ENCODE measurements at places on chromosomes 6 and 20.

DNA sequence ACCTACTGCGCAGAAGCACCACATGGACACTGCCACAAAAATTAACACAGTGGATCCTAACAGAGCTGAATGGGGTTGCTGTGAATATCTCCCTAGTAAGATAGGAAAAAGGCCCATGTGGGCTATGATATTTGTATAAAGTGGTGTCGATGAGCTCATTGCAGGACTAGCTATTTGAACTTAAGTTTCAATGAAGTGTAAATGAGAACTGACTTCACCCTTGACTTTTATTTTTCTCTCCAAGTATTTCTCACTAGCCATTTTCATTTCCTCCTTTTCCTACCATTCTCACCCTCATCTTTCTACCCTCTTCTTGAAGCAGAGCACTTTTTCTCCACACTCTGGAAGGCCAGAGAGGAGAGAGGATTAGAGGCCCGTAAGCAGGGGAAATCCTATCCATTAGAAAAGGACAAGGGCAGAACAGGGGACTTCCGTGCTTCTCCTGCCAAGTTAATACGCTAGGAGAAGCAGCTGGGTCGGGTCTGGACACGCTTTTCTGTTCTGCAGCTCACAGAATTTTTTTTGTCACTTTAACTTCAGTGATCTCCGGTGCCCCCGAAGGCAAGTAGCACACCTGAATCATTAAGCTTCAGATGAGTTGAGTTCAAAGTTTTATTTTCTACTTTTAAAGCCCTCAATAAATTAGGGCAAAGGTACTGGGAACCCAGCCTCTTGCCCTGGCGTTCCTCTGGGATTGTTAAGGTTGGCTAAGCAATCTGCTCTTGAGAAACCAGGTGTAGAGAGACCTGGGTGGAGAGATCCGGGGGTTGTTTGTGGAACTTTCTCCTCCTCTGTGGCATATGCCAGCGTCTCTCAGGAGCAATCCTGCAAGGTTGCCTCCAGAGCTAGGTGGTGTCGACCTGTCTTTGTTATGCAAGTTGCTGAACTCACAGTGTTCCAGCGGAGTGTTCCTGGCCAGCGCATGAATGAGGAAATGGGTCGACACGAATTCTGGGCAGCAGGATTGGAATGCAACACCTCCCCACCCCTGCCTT, 56.2 kb upstream of the ARID1B start:
- no peak for DNase-seq

DNA sequence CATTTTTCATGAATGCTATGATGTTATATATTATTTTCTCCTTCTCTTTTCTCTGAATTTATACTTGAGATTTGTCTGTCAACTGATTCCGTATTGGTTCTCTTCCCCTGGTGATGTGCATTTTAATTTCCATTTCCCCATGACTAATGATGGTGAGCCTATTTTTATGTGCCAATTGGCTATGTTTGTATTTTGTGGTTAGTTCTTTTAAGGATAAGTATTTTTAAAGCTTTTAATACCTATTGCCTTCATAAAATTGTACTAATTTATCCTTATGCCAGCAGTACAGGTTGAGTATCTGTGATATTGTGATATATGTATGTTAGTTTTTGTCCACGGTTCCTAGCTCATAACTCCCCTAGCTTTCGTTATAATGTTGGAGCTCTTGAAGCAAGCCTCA, 2.8 kb downstream of the POLH start:
- DNase-seq, result no peak

DNA sequence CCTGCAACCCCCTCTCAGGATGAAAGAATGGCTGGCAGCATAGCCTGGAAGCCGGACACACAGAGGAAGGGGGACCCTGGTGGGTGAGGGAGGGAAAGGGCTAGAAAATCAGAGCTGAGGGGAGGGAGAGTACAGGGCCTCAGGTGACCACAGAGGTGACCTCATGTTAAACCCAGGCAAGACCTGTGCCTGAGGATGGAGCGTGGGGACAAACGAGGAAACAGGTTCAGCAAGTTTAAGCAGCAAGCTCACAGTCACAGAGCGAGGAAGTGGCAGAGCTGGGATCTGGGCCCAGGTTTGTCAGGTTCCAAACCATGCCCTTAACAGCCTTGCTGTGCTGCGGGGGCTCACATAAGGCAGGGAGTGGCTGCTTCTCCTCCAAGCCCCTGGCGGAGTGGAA, 4.0 kb upstream of the BPI start:
- no peak for DNase-seq

DNA sequence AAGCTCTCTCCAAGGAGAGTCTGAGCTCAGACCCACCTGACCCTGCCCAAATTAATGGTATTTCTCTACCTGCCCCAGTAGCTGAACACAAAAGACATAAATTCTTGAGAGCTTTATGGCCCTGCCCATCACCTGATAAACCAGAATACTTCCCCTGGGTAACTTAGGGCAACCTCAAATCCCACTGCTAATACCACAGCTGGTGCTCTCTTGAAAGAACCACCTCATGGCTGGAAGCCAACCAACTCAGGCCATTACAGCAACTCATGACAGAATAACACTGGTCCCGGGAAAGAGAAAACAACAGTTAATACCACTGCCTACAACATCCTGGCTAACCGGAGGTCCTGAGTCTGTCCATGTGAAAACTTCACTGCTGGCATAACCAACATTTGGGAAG, 328.6 kb downstream of the NKAIN2 start:
- DNase-seq, result no peak

DNA sequence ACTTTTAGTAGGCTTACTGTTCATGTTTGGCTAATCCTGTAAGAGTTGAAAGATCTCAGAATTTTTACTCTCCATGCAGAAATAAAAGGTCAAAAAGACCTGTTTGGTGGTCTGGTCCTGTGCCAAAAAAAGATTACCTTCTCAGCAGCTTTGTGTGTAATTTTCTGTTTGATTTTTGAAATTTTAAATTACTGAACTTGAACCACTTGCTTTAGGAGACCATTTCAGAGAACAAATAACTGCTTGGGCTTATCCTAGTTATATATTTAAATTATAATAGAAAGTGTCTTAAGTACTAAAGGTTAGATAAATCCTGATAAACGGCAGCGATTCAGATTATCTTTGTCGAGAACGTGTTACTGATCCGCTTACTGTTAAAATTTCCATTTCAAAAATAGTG, 118.3 kb upstream of the GRIK2 start:
- no peak for DNase-seq

DNA sequence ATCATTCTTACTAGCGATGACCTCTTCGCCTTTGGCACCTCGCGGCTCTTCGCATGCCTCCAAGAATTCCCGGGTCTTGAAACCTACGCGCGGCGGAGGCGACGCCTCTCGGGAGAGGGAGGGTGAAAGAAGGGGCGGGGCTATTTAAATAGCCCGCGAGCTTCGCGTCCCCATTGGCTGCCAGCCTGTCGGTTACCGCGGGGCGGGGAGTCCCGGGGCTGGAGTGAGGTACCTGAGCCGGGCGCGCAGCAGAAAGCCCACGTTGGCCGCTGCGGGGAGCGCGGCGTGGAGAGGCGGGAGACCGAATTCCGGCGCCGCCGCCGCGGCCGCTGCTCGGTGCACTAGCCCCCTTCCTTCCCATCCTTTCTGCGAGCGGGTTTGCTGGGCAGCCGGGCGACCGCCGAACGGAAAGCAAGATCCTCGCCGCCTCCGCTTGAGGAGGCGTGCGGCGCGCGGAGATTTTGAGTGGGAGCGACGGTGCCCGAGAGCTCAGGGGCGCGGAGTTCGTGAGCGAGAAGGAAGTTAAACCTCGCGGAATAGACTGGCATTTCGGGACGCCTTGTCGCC, at the start of gene BMP6:
Gene BMP6 (plus strand): TSS at position 251 of the 567 bp plus-strand sequence. CDS start 857 bp downstream, outside the sequence.
- peak; percentile 75 for DNase-seq

DNA sequence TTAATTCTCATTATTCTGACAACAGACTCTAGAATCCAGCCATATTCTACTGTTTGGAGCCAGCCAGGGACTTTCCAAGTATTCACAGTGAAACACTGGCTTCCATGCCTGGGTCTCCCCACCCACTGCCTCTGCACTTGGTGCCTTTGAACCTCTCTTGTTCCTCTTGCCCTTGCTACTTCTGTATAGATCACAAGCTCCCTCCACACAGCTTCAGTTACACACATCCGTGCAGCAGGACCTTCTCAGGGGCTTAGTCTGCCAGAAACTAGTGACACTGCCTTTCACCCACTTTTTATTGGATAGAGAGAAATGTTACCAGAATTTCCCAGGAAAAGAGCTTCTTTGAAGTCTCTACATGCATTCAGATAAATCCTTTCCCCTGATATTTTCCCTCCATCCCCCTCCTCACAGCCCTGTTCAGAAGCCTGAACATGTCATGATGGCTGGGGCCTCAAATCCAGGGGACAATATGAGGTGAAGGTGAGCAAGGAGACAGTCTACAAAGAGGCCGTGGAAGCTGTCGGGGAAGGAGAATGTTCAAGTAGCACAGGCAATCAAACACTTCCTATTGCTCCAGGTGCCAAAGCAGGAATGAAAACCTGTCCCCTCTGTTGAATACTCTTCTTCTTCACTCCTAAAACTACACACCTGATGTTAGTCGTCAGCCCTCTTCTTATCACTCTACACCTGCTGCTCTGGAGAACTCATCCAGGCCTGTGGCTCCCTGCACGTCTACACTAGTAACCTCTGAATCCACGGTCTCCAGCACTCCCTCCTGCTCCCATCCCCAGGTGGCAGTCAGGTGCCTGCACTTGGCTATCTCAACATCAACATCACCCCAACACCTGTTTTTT, 20.2 kb upstream of the HLA-DOA start:
- no peak for DNase-seq

GRCh38 chr6:129748212-129748900, 38.4 kb upstream of the ARHGAP18 start:
- no peak for DNase-seq

- DNase-seq, result no peak
Measured at GRCh38 chr6:121040831-121041230, 293.4 kb downstream of the TBC1D32 start.

GRCh38 chr6:7556394-7557106, 15.1 kb downstream of the DSP start:
- no peak for DNase-seq

- peak; percentile 8 for DNase-seq
Measured at GRCh38 chr20:50192364-50193198, 2.0 kb downstream of the CEBPB start.

- no peak for DNase-seq
Measured at GRCh38 chr6:15434823-15435380, 189.0 kb downstream of the JARID2 start.

- DNase-seq, result no peak
Measured at GRCh38 chr6:132322398-132322797, 78.9 kb downstream of the MOXD1 start.

DNA sequence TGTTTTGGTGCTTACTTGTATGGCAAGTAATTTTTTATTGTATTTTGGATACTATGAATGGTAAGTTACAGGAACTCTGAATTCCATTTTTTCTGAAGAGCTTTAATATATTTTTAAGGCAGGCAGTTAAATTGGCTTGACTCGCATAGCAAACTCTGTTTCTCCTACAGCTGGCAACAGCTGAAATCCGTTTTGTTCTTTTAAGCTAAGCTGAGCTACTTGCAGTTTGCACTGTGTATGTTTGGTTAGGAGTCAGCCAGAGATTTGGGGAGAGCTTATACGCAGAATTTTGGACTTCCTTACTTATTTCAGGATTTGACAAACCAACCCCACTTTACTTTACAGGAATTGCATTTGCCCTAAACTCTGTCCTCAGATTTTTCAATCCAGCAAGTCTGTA, 179.1 kb downstream of the COL19A1 start:
- no peak for DNase-seq

DNA sequence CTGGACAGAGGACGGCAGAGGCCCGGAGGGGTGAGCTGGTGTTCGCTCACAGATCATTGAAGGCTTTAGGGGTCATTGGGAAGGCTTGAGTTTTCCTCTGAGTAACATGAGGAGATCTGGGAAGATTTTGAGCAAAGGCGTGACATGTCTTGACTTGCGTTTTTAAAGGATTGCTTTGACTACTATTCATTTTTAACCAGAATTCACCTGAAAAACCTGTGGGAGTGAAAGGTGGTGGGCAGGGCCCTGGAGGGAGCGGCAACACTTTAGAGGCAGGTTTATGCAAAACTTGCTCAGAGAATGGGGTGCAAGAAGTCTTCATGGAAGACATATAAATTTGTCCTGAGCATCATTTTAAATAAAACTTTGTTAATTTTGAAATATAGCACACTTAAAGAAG, 72.2 kb upstream of the EEF1E1 start:
- no peak for DNase-seq

- DNase-seq, result no peak
Measured at GRCh38 chr20:12659942-12660341, 348.8 kb upstream of the SPTLC3 start.

DNA sequence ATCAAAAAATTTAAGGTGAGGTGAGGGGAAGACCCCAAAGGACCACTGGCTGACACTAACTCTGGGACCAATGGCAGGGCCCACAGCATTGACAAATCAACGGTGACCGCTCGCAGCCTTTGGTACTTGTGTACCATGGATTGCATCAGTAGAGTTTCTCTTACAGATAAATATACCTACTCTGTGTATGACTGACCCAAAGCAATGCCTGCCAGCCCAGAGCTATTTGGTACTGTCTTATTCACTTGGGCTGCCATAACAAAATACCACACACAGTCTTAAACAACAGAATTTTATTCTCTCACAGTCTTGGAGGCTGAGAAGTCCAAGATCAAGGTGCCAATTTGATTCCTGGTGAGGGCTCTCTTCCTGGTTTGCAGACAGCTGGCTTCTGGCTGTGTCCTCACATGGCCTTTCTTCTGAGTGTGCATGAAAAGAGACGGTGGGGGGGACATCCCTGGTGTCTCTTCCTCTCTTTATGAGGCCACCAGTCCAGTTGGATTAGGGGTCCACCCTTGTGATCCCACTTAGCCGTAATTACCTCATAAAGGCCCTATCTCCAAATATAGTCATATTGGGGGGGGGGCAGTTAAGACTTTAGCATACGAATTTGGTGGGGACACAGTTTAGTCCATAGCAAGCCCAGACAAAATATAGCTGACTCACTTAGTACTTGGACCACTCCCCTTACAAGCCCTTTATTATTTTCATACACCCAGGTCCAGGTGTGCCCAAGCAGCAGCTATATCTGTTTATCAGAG, 336.3 kb downstream of the CD83 start:
- DNase-seq, result no peak

DNA sequence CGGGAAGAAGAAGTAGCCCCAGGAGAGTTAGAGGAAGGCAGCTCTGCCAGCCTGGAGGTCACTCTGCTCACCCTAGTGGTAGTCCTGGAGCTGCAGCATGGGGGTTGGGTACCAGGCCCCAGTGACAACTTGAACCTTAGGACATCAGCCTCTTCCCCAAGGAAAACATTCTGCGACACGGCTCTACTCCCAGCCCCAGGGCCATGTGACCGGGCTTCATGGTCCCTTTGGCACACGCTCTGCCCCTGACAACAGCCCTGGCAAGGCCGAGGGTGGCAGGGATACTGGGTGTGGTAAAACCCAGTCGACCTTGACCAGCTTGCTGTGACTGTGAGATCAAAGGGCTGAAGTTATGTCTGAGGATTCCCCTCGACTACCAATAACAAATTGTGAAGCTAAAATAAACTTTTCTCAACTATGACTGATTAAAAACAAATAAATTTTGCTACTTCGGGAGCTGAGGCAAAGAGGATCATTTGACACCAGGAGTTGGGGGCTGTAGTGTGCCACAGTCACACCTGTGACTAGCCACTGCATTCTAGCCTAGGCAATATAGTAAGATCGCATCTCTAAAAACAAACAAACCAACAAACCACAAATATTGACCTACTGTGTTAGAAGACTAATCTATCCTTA, 24.4 kb upstream of the ARID1B start:
- DNase-seq, result no peak

- no peak for DNase-seq
Measured at GRCh38 chr6:165910184-165910966, 247.3 kb upstream of the PDE10A start.

- DNase-seq, result no peak
Measured at GRCh38 chr6:131366223-131366622, 206.8 kb upstream of the ARG1 start.

- DNase-seq, result no peak
Measured at GRCh38 chr20:1357921-1358671, 29.2 kb upstream of the SDCBP2 start.
